ENCODE measurements at places on chromosomes 3 and 15.

- no peak for DNase-seq
Observed at GRCh38 chr15:100169615-100170290, 172.0 kb downstream of the ADAMTS17 start.

DNA sequence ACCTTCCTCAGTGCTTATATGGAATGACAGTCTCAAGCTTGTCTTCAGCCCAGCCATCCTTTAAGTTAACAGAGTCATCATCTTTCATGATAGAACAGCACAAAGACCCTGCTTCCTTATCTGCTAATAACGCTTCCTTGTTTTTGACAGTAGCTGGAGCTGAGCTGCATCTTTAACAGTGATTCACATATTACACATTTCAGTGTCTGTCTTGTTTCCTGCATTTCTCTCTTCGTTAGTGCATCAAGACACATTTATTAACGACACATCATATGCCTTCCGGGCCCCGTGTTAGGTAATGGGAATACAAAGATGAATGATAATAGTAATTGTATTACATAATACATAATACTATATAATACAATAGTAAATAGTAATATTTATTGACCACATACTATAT is 30.2 kb upstream of the GREM1 start:
- DNase-seq = no peak

DNA sequence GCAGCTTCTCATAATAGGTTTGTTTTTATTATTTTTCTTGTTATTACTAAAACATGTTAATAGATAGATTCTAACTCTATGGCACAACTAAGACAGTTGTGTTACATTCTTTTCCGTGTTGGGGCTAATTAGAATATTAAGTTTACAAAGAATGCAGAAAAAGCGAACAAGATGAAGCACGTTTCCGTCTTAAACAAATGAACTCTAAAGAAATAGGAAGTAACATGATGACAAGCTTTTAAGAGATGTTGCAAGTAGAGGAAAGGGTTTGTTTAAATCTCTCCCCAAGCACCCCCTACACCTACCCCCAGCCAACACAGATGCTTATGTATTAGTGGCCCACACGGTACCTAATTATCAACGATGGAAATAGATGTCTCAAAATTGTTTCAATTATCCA is 207.1 kb downstream of the TP63 start:
- DNase-seq = no peak

DNA sequence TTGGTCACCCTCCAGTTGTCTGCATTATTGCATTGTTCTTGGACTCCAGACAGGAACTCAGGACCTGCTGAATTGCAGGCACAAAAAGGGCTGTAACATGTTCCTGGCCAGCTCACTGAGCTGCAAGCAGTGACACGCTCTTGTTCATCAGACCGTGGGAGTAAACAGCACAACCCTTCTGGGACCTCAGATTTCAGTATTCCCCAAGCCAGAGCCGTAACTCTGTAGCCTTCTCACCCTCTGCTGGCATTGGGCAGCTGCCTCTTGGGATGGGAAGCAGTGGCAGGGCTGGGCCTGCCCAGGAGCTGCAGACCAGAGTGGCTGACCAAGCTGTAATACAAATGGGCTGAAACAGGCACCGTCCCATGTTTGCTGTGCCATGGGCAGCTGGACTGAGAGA is 607.1 kb upstream of the BCHE start:
- DNase-seq = no peak

GRCh38 chr3:73874161-73874560 is 249.4 kb upstream of the PDZRN3 start:
- no peak for DNase-seq

DNA sequence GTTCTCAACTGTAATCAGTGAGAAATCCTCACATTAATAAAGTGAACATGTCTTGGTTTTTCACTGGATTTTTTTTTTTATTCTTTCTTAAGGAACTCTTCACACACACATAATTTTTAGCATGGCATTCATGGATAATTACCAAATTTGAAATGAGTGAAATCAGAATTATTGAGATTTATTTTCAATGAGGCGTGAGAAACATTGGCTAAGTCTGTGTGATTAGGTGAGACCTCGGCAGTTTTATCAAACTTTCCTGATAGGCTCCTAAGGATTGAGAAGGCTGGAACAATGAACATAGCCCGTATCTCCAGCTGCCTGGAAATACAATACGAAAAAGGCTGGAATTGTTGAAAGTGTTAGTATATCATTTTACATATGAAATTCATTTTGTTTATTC is 35.5 kb downstream of the MDFIC2 start:
- DNase-seq = no peak

GRCh38 chr3:171654809-171655208 is 155.5 kb downstream of the PLD1 start:
- peak; percentile 36 for DNase-seq

GRCh38 chr3:179067839-179068238 is 3.8 kb downstream of the ZMAT3 start:
- no peak for DNase-seq

GRCh38 chr3:69690-70089 is 126.9 kb upstream of the CHL1 start:
- no peak for DNase-seq

GRCh38 chr3:29901097-29901496 is 620.2 kb downstream of the RBMS3 start:
- DNase-seq = no peak

DNA sequence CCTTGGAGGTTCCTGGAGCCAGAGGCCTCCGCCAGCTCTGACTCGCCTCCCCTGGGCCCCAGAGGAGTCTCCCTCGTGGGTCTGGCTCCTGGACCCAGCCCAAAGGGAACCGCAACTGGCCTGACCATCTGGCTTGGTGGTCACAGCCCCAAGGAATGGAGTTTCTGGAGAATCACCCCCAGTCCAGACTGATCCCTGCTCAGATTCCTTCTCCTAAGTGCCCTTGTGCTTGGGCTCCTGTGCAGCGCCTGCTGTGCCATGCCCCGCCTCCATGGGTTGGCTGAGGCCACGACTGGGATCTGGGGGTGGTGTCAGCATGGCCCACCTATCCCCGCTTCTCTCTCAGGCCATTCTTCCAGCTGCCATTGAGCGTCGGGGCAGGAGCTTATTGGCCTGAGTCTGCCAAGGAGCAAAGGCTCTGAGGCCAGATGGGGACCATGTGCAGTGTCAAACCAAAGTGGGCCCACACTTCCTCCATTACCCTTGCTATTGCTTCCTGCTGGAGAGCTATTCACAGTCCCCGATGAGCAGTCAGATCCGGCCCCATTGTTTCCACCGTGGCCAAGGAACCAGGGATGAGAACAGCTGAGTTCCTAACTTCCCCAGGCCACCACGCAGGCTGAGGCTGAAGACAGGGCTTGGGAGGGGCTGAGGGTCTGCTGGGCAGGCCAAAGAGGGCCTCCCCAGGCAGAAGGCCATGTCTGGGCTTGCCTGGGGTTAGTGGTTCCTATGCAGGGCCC is 19.0 kb downstream of the CSPG4 start:
- peak; percentile 68 for DNase-seq

GRCh38 chr15:71054286-71054952 is 60.9 kb upstream of the THSD4 start:
- no peak for DNase-seq

DNA sequence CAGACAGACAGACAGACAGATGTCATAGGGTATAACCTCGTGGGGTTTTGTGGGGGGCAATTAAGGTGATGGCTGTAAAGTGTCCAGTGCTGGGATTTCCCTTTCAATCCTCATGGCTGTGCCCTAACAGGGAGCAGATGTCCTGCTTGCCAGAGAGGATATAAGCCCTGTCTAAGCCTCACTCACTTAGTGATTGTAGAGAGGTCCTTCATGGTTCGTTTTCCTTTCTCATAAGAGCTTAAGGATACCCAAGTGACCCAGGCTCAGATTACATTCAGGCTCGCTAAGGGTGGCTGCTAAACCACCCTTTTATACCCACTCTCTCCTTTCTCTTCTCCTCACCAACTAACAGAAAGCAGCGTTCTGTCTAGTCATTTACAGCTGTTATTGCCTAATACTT is 19.2 kb downstream of the LYSMD2 start:
- no peak for DNase-seq

DNA sequence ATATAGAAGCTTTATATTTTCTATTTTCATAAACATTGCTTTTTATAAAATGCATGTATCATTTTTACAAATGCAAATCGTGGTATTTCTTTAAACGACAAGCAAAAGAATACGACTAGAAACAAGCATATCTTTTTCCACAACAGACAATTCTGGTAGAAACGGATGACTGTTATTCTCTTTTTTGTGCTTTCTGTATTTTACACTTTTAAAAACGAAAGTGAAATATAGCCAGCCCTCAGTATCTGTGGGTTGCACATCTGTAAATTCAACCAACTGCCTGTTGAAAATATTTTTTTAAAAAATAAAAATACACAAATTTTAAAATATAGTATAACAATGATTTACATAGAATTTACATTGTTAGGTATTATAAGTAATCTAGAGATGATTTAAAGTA is 61.3 kb downstream of the PRTG start:
- no peak for DNase-seq

GRCh38 chr3:99637016-99637367 is 1.4 kb upstream of the COL8A1 start:
- no peak for DNase-seq

- no peak for DNase-seq
Observed at GRCh38 chr3:117798221-117798620, 1088.6 kb downstream of the TUSC7 start.

Measured in AG08396 (cell line).